Spinal cord (tissue), 10 donors: ENCODE measurements at places on chromosomes 5 and 9. TPM values are rescaled to one million over a fixed set of nuclear protein-coding genes. Genes with fewer than 3 reads are reported as not detected.

DNA sequence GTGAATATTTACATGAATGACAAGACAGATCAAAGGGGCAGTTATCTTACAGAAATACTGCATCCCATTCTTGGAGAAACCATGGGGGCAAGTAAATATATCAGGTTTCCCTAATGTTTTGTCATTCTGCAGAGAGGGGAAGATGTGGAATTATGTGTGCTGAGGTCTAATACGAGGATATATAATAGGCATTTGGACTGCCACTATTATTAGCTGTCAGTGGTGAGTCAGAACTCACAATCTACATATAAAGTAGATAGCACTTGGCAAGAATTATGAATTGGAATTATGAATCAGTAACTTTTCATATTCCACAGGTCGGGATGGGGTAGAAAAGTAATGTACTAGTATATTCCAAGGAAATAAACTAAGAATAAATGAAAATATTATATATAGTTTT lies 121.7 kb downstream of the GIN1 start:
- no peak for DNase-seq

The KIF12 gene
- 9.0 TPM for total RNA-seq

- DNase-seq, result no peak
Measured at GRCh38 chr9:97983589-97984187, 547 bp downstream of the ANP32B start.

The ADAMTS2 gene
- total RNA-seq, result 27.1 TPM

The GABRA1 gene
- total RNA-seq, result 25.3 TPM

- DNase-seq, result peak; percentile 69
Measured at GRCh38 chr5:34707451-34708107, 51.5 kb downstream of the RAI14 start.

GRCh38 chr5:83767409-83767992 lies 46.8 kb upstream of the HAPLN1 start:
- DNase-seq, result no peak

DNA sequence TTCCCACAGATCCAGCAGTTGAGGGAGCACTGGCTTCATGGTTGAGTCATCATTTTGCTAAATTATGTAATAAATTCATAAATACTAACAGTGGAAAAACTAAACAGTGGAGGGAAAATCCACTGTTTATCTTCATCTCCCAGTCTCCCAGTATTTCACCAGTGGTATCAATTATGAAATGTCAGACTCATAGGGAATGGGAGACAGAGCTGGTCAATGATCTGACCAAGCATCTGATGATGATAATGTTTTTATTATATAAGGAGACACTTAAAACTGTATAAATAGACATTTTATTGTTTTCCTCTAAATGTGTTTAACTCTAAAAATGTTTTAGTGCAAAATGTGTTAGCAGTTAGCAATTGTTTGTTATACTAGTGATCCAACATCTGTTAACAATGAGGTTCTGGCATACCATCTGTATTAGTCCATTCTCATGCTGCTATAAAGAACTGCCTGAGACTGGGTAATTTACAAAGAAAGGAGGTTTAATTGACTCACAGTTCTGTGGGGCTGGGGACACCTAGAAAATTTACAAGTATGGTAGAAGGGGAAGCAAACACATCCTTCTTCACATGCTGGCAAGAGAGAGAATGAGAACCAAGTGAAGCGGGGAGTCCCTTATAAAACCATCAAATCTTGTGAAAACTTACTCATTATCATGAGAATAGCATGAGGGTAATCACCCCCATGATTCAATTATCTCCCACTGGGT lies 11.8 kb upstream of the REEP5 start:
- no peak for DNase-seq

GRCh38 chr9:7691909-7692308 lies 107.7 kb downstream of the DMAC1 start:
- no peak for DNase-seq

- no peak for DNase-seq
Measured at GRCh38 chr5:83172655-83173054, 95.3 kb downstream of the XRCC4 start.

- DNase-seq, result no peak
Measured at GRCh38 chr9:87139099-87139730, 191.9 kb upstream of the GAS1 start.

The HRH2 gene
- total RNA-seq, result 2.6 TPM

The NUTM2G gene
- not detected for total RNA-seq

DNA sequence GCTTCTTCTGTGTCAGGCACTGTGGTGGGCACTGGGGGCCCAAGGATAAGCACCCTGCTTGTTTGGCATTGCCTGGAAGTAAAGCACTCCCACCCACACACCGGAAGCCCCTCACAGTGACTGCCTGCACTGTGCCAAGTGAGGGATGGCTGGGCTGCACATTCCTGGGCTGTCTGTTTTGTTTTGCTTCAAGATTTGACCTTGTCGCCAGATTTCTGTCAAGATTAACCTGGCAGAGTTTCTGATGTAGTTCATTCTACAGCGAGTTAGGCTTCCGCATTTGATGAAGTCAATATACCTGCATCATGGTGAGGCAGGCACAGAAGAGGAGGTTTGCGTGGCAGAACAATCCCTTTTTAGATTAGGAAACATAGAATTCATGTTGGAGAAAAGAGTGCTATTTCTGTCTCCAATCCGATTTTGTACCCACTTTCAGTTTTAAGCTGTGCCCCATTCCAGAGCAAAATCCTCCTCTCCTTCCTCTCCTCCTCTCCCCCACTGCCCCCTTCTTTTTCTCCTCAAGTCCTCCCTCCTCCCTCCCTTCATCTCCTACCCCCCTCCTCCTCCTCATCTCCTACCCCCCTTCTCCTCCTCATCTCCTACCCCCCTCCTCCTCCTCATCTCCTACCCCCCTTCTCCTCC lies 14.4 kb upstream of the BOD1 start:
- no peak for DNase-seq

- DNase-seq, result no peak
Measured at GRCh38 chr5:58394339-58394738, 65.5 kb downstream of the PLK2 start.

The FBN2 gene
- total RNA-seq, result 134 TPM

The PCDHB16 gene
- total RNA-seq, result 3.9 TPM

GRCh38 chr5:111495159-111495558 lies 17.2 kb downstream of the STARD4 start:
- DNase-seq, result no peak

DNA sequence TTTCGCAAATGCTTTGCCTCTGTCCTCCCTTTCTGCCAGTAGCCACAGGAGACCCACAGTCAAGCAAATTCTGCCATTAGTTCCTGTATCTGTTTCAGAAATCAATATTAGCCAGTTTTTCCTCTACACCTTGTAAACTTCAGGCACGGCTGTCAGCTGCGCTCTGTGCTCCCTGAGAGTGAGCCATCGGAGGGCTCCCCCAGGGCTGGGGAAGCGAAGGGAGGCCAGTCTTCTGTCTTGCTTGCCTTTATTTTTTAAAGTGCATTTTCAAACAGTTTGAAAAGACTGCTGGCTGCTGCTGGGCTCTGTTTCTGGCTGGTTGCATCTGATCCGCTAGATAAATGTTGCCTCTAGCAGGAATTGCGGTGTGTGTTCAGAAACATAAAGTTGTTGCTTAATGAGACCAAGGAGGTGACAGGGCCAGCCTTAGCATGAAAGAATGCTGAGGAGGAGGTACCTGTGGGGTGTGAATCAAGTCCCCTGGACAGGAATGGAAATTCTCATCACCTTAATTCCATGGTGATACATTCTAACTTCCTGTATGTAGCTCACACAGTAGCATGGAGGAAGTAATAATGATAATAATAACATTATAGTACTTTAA lies 421.7 kb upstream of the KIF2A start:
- DNase-seq, result no peak

DNA sequence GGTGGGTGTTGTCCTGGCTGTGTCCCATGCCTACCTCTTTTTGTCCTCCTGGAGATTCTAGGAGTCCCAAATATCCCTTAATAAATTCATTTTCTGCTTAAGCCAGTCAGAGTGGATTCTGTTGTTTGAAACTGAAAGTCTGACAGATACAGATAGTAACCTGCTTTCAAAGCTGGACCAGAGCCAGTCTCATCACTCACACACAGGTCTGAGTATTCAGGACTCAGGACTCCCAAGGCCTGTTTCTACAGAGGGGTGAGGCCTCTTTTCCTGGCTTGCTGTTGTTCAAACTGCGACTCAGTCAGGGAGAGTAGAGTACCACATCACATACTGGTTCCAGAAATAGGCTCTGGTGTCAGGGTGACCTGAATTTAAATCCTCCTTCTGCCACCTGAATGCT lies 190.1 kb downstream of the PAX5 start:
- DNase-seq, result no peak
